ENCODE measurements at places on chromosomes 5 and 9. TPM values are rescaled to one million over a fixed set of nuclear protein-coding genes. Genes with fewer than 3 reads are reported as not detected.

C1QTNF3 gene
- 5.7 TPM for total RNA-seq

TMEM174 gene
- not detected for total RNA-seq

DNA sequence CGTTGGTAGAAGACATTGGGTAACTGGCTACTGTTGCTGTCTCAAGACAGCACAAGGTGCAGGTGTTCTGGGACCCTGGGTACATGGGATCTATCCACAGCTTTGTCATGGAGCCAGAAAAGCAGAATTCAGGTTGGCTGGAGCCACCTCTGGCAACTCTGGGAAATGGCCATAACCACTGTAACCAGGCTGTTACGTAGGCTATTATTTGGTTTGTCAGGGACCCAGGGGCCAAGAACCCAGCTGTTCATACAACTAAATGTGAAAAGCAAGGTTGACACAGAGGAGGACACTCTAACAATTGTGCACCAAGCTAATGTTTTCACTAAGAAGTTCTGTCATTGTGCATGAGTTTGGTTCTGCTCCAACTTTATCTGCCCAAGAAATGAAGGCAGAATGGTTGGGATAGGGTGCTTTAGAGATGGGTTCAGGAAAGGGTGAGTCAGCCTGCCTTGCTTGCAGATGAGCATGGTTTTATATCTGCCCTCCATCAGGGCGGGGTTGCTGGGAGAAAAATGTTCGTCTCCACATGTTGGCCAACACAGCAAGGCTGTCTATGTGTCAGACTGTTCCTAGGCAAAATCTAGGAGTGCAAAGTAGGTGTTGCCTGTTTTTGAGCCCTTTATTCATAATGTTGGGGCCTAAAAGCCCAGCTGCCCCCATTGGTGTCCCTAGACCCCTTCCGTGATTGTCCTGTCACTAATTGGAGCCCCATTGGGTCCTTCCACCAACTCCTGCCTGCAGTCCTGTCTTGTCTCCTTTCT is 131.3 kb upstream of the DAP start:
- no peak for DNase-seq

DNA sequence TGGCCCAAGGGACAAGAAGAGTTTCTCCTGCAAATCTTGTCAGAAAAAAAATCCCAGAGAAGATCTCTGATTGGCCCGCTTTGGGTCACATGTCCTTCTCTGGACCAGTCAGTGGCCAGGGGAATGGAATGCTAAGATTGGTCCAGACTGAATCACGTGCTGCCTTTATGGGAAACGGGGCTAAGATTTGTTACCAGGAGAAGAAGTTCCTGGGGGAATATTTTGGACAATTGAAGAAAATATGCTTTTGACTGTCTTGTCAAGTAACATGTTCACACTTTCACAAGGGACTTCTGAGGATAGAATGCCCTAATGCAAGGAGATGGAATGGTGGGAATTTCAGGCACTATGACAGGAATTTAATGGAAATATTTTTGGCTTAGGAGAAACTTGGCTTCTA is 74.1 kb upstream of the SH3PXD2B start:
- DNase-seq, result no peak

DNA sequence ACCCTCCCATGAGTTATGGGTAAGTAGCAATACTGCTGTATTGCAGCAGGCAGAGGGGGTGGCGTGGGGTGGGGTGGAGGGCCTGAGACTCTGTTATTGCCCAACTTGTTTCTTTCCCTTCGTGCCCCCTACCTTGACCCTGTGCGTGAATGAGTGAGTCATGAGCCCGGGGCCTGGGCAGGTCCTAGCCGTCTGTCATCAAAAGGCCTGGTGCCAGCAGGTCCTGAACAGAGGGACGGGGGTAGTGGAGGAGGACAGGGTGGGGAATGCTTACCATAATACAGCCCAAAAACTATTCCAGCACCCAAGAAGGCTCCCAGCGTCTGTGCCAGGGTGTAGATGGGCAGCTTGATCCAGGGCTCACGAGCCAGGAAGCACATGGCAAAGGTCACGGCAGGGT is 4.3 kb downstream of the AQP3 start:
- no peak for DNase-seq

DNA sequence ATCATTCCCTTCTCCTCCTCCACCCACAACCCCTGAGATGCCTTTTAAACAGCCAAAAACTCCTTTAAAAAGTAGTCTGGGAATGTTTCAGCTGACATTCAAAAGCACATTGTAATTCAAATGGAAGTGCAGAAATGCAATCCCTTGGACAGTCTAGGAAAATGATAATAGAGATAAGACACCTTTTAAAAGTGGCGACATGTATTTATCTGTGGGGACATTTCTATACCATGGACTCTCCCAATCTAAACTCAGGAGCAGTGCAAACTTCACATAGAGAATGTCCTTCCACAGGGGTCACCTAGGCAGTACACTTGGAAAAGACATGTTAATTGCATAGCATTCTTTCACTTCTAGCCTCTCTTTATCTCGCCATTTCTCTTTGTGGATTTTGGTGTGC is 33.0 kb downstream of the TRIM32 start:
- no peak for DNase-seq

Measured in T-cell (primary cell).